ENCODE measurements at places on chromosomes 3 and 15. TPM values are rescaled to one million over a fixed set of nuclear protein-coding genes. Genes with fewer than 3 reads are reported as not detected.

DNA sequence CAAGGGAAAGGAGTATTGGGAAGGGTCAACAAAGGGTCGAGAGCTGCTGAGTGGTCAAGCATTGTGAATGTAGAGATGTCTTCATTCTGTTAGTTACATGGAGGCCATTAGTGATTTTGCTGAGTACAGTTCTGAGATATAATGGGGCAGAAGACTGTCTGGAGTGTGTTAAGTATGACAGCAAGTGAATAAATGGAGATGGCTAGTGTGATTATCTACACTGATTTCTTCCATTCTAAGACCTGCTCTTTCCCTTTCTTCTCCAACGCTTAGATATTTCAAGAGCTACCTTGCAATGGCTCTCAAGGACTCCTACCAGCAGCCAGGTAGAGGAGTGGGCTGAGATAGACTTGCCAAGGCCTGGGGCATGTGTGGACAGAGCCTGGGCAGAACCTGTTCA is 216.5 kb downstream of the MFSD1 start:
- DNase-seq: no peak
- no peaks in the 10 kb centered on the region for H3K27me3 ChIP-seq
- H3K4me1 ChIP-seq: peaks cover 2% of the 10 kb centered on the region
- H3K36me3 ChIP-seq: no peaks in the 10 kb centered on the region
- no peak overlapping the region for H3K27ac ChIP-seq
- H3K4me3 ChIP-seq: no peak overlapping the region

DNA sequence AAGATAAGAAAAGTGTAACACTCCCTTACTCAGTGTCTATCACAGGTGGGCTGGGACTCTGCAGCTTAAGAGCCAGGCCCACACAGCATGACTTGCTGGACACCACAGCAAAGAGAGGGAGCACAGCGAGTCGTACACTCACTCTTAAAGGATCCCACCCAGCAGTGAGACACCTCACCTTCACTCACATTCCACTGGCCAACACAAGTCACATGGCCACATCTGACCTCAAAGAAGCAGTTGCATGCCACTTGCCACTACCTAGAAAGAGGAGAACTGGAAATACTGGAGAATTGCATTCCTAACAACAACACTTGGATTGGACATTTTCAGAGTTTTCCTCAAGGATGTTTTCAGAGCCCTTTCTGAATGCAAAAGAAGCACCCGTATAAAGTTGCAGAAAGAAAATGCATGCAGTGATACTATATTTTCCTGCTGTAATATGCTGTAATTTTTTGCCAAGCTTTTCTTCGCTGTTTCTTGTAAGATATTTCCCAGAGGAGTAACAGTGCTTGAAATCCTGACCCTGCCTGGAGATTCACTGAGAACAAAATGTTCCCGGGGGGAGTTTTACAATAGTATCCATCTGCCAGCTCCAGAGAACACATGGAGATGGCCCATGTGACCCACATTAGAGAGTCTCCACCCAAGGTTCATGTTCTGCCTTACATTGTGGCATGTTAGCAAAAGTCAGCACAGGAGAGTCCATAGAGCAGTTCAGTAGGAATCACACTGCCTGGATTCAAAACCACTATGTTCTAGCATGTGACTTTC is 42.2 kb downstream of the TRIM42 start:
- no peak overlapping the region for H3K4me3 ChIP-seq
- H3K36me3 ChIP-seq: no peaks in the 10 kb centered on the region
- H3K27me3 ChIP-seq: no peaks in the 10 kb centered on the region
- H3K4me1 ChIP-seq: no peaks in the 10 kb centered on the region
- no peak overlapping the region for H3K27ac ChIP-seq
- DNase-seq: no peak

GRCh38 chr3:148066802-148067201 is 630.9 kb upstream of the AGTR1 start:
- H3K27me3 ChIP-seq: no peaks in the 10 kb centered on the region
- H3K36me3 ChIP-seq: no peaks in the 10 kb centered on the region
- no peaks in the 10 kb centered on the region for H3K4me1 ChIP-seq
- no peak overlapping the region for H3K27ac ChIP-seq
- no peak for DNase-seq
- H3K4me3 ChIP-seq: no peak overlapping the region

DNA sequence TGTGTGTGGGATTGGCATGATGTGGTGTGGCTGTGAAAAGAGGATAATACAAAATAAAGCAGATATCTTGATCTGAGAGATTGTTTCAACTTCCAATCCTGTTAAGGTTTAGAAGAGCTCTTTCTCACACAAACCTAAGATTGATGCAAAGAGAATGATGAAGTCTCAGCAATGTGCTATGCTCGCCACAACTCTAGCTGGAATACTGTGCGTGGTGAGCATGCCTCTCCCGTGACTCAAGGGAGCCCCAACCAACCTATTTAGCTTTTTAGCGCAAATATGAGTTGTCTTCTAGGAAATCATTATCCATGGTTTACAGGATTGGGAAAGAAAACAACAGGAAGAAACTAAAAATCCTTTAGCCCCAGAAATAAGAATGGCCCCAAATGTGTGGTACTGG is 28.5 kb downstream of the BTLA start:
- H3K27me3 ChIP-seq: no peaks in the 10 kb centered on the region
- H3K4me3 ChIP-seq: no peak overlapping the region
- DNase-seq: no peak
- no peaks in the 10 kb centered on the region for H3K4me1 ChIP-seq
- H3K27ac ChIP-seq: no peak overlapping the region

DNA sequence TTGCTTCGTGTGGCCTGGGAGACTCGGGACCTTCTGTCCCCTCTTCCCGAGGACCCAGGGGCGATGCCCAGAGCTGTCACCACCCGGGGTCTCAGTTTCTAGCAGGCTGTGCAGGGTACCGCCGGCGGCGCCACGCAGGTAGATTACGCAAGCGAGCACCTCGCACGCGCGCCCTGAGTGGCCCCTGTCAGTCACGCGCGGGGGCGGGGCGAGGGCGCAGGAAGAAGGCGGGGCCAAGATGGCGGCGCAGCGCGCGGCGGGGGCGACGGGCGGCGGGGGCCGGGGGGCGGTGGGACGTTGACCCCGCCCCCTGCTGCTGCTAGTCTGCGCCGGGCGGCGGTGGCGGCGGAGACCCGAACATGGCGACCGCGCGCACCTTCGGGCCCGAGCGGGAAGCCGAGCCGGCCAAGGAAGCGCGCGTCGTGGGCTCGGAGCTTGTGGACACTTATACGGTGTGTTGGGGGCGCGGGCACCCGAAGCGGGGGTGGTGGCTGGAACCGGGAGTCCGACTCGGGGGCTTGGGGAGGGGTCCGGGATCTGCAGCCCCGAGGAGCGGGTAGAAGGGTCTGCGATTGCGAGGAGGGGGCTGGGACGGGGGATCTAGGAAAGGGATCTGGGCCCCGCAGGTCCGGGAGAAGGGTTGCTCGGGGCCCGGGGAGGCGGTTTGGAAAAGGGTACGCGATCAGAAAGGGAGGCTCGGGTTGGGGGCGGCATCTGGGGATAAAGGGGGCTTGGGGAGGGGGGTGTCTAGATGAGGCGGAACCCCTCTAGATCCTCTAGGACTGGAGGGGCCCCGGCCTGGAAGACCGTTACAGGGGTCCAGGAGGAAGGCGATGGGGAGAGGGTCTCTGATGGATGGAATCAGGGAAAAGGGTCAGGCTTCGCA is at the start of gene NISCH:
NISCH (plus strand) TSS at position 322 of the 886 bp plus-strand sequence; CDS start at position 360, 38 bp downstream.
- peak; percentile 99 for DNase-seq
- peak within 1 kb of the TSS; percentile 81 for H3K27ac ChIP-seq
- H3K4me1 ChIP-seq: peaks cover 26% of the 10 kb centered on the region
- peaks cover 25% of the 10 kb centered on the region for H3K36me3 ChIP-seq

- no peaks in the 10 kb centered on the region for H3K27me3 ChIP-seq
- no peaks in the 10 kb centered on the region for H3K4me1 ChIP-seq
- no peak overlapping the region for H3K27ac ChIP-seq
- no peak overlapping the region for H3K4me3 ChIP-seq
- no peak for DNase-seq
- H3K36me3 ChIP-seq: no peaks in the 10 kb centered on the region
Observed at GRCh38 chr3:46609212-46609721, 3.1 kb upstream of the FAM240A start.

- no peak overlapping the region for H3K27ac ChIP-seq
- no peak overlapping the region for H3K4me3 ChIP-seq
- no peaks in the 10 kb centered on the region for H3K27me3 ChIP-seq
- no peaks in the 10 kb centered on the region for H3K4me1 ChIP-seq
- H3K36me3 ChIP-seq: no peaks in the 10 kb centered on the region
- DNase-seq: no peak
Observed at GRCh38 chr3:40925231-40925630, 274.1 kb upstream of the CTNNB1 start.

GRCh38 chr3:113143353-113143752 is 68.0 kb upstream of the BOC start:
- no peaks in the 10 kb centered on the region for H3K4me1 ChIP-seq
- no peaks in the 10 kb centered on the region for H3K36me3 ChIP-seq
- no peak for DNase-seq
- H3K27me3 ChIP-seq: no peaks in the 10 kb centered on the region
- H3K4me3 ChIP-seq: no peak overlapping the region

DNA sequence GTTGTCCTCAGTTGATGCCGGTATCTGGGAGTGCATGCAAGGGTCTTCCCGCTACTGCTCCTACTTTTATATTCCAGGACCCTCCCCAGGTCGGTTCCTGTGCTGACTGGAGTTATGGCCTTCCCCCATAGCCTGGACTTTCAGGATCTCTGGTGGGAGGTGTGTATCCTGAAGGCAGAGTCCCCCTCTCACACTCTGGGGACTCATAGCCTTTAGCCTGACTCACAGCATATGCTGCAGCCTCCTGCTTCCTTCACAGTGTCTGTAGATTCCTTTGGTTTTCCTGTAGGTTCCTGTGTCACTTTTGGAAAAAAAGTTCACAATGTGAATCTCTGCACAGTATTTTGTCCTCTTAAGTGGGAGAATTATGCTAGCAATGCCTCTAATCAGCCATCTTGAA is 180.6 kb upstream of the RBMS3 start:
- no peaks in the 10 kb centered on the region for H3K4me1 ChIP-seq
- no peak overlapping the region for H3K4me3 ChIP-seq
- DNase-seq: no peak
- H3K27me3 ChIP-seq: no peaks in the 10 kb centered on the region
- no peaks in the 10 kb centered on the region for H3K36me3 ChIP-seq

DNA sequence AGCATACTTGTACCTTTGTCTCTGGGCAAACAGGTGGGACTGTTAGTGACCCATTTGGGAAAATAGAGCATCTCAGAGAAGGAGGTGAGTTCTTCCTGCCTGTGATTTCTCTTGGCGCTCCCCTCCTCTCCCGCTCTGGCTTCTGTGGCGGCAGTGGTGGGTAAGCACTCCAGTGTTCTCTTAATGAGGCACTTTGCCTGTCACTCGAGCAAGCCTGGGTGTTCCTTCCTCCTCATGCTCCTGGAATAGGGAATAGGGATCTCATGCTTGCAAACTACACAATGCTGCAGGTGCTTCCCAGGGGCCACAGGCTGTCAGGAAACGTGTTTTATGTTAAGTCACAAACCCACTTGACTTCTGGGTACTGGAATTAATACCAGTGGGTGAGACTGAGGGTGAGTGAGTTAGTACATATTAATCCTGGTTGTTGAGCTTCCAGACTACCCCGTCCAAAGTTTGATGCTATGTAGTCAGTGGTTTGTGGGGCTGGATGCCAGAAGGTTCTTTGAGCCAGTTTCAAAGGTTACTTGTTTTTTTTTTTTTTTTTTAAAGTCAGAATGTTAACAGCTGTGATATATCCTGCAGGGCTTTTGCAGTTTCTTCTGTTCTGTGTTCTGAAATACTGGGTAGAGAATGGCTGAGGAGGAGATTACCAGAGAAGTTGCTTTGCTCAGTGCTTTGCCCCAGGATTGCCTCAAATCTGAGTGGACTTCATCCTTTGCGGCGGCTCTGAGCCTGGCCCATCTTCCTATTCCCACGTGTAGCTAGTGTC is 30.5 kb downstream of the EDEM1 start:
- H3K36me3 ChIP-seq: peaks cover 15% of the 10 kb centered on the region
- no peaks in the 10 kb centered on the region for H3K27me3 ChIP-seq
- H3K27ac ChIP-seq: no peak overlapping the region
- H3K4me1 ChIP-seq: no peaks in the 10 kb centered on the region
- no peak for DNase-seq
- H3K4me3 ChIP-seq: no peak overlapping the region

DNA sequence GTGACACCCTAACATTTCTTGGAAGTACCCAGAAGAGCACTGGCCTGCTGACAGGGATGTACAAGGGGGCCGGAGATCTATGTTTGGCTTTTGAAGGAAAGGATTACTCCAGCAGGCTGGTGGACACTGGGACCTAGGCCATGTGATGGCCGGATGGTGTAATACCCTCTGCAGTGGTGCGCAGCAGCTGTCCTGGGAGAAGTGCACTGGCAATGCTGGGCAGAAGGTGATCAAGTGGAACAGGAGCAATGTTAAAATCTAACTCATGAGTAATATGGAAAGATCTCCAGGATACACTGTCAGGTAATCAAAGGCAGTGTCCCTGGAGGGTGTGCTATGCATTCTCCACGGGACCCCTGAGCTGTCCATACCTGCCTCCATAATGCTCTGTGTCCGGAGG is 71.2 kb upstream of the POMGNT2 start:
- H3K36me3 ChIP-seq: no peaks in the 10 kb centered on the region
- H3K27me3 ChIP-seq: no peaks in the 10 kb centered on the region
- H3K27ac ChIP-seq: no peak overlapping the region
- no peak for DNase-seq
- no peaks in the 10 kb centered on the region for H3K4me1 ChIP-seq

- no peak overlapping the region for H3K4me3 ChIP-seq
- H3K27me3 ChIP-seq: no peaks in the 10 kb centered on the region
- peaks cover 11% of the 10 kb centered on the region for H3K4me1 ChIP-seq
- H3K36me3 ChIP-seq: no peaks in the 10 kb centered on the region
- H3K27ac ChIP-seq: no peak overlapping the region
Observed at GRCh38 chr15:68465861-68466560, 34.0 kb upstream of the ITGA11 start.

- no peaks in the 10 kb centered on the region for H3K4me1 ChIP-seq
- H3K27ac ChIP-seq: no peak overlapping the region
- peaks cover 4% of the 10 kb centered on the region for H3K36me3 ChIP-seq
- no peaks in the 10 kb centered on the region for H3K27me3 ChIP-seq
- no peak for DNase-seq
Observed at GRCh38 chr15:98827217-98827616, 178.9 kb downstream of the IGF1R start.

- H3K27me3 ChIP-seq: peaks cover 7% of the 10 kb centered on the region
- no peak overlapping the region for H3K27ac ChIP-seq
- H3K36me3 ChIP-seq: no peaks in the 10 kb centered on the region
- peaks cover 21% of the 10 kb centered on the region for H3K4me1 ChIP-seq
- no peak overlapping the region for H3K4me3 ChIP-seq
Observed at GRCh38 chr3:14563946-14564539, 23.9 kb upstream of the GRIP2 start.

DNA sequence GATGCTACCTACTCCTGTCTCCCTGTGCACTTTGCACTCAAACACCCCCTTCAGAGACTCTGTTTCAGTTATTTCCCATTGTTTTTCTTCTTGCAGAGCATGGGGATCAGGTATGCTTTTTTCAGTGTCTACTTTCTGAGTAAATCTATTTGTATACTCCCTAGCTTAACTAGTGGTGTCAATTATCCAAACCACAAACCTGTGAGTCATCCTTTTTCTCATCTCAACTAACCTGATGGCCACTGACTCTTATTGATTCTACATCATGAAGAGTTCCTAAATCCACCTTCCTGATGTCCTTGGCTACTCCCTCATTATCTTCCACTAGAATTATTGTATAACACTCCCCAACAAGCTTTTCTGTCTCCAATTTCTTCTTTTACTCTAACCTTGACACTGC is 68.0 kb downstream of the DIPK2A start:
- no peak overlapping the region for H3K4me3 ChIP-seq
- H3K27me3 ChIP-seq: no peaks in the 10 kb centered on the region
- no peak overlapping the region for H3K27ac ChIP-seq
- no peaks in the 10 kb centered on the region for H3K4me1 ChIP-seq
- H3K36me3 ChIP-seq: no peaks in the 10 kb centered on the region

The SPINK8 gene
- not detected for polyA plus RNA-seq

The CYP8B1 gene
- polyA plus RNA-seq: not detected

The ABI3BP gene
- 8.4 TPM for polyA plus RNA-seq

The ALPK3 gene
- 0.16 TPM for polyA plus RNA-seq
